ENCODE measurements at places on chromosomes 2 and 18.

DNA sequence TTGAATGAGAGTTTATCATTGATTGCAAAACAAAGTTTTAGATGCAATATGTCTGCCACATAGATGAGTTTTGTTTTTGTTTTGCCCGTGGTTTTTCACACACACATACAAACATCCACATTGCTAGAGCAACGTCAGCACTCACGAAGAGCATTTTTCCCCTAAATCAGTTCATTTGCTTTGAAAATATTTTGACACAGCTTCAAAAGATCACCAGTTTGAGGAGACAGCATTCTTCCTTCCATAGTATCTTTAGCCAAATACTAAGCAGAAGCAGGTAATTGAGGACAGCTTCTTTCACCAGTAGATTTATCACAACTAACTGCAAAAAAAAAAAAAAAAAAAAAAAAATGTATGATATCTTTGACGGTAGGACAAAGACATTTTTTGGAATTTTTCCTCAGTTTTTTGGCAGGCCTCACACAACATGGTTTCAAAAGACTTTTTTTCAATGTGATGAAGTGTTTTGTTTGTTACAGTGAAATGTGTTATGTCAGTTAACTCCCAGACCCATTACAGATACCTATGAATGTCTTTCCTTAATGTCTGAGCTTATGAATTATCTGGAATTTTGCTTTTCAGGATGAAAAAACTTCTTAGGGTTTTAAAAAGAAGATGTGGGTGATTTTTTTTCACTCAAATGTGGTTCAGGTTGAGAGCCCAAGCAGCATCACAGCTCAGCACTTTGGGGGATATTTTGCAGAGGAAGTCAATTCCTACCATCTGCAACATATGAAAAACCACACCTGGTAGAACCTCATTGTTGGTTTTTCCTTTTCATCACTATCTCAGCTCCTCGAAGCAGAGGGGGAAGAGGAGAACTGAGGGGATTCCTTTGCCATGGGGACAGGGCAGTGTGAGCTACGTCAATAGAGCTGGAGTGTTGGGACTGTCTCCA is 31.6 kb downstream of the AOX1 start:
- no peak for DNase-seq

DNA sequence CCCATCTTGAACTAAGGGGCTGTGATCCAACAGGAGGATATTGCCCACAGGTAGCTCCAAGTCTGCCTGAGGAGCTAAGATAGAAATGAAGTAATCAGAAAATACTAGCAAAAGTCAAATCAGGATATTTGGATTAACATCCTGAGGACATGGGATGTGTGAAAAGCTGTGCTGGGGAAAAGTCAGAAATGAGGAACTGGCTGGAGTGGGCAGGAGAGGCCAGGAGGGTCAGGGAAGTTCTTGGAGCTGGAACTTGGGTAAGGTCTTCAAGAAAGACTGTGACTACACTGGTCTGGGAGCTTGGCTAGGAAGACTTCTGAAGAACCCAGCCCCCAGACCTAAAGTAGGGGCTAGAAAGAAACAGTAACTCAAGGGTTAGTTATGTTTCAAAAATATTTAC is 250.9 kb downstream of the PRKCE start:
- DNase-seq, result no peak

GRCh38 chr18:57980573-57981307 is 63.3 kb upstream of the NEDD4L start:
- no peak for DNase-seq

DNA sequence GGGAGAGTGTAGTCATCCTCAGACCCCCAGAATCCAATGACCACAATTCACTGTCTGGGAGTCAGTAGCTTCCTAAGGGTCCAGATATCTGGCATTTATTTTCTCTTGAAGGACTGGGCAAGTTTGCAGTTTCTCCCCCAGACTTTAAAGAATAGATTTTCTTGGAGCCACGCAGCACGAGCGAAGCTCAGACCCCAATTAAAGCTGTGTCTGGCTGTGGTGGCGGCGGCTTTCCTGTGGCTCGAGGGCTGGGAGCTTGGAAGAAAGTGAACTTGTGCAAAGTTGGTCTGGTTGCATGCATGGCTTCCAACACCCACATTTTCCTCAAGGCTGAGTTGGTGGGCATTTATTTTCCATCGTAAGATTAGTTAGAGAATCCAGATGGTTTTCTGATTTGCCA is 105.0 kb downstream of the ACKR3 start:
- DNase-seq, result no peak

DNA sequence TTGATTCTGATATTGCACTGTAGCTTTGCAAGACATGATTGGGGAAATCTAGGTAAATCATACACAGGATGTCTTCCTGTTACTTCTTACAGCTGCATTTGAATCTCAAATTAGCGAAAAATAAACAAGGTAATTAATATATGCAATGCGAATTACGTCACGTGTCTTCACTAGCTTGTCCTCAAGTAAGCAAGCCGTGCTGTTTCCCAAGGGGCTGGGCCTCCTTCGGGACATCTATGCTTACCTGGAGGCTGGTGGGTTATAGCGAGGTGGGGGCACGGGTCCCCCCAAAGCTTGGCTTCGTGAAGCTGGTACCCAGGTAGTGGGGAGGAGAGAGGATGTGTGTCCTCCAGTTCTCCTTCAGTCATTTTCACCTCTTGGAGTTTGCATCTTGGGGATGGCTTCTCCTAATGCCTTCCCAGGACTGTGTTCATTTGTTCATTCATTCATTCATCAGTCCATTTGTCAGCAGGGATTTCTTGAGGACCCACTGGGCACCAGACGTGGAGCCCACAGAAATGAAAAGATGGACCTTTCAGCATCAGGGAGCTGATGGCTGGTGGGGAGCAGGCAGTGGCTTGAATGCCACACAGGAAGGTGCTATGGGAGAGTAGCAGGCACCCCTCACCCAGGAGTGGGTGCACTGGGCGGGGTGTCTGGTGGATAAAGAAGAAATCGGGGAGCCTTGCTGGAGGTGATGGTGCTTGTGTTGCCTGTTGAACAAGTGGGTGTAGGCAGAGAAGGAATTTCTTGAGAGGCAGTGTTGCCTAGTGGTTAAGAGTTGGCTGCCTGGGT is 155.1 kb downstream of the GLI2 start:
- no peak for DNase-seq

- no peak for DNase-seq
Measured at GRCh38 chr2:239970004-239970623, 55.0 kb downstream of the NDUFA10 start.

DNA sequence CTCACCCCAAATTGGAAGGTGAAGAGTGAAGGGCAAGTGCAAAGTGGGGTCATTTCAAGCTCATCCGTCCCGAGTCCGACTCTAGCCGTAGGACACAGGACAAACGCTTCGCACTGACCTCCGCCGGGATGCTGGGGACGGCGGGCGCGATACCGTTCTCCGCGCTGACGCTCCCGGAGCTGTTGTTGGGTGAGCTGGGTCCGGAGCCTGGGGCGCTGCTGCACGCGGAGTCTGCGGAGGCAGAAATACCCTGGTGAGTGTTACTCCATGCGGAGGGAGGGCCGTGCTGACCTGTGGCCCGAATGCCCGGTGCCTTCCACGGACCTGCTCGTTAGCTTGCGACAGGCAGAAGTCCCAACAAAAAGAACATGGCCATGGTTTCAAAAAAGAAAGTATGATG is 261.3 kb downstream of the HDAC4 start:
- peak; percentile 20 for DNase-seq

GRCh38 chr2:1488181-1488671 is 75.0 kb downstream of the TPO start:
- DNase-seq, result no peak

DNA sequence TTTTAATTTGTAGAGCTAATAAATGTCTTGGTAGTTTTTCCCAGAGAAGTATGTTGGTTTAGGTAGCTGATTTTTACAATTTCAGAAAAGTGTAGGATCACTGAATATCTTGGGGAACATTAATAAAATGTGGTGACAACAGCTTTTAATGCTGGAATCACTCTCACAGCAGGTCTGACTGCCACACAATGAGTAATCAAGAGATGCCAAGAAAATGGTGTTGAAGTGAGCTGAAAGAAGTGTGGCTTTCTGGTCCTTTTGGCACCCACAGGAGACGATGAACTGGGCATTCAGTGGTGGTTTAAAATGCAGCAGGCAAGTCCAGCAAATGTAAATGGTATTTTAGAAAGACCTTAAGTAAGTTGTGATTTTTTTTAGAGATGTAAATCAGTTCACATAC is 175.8 kb downstream of the CBLN2 start:
- DNase-seq, result no peak

DNA sequence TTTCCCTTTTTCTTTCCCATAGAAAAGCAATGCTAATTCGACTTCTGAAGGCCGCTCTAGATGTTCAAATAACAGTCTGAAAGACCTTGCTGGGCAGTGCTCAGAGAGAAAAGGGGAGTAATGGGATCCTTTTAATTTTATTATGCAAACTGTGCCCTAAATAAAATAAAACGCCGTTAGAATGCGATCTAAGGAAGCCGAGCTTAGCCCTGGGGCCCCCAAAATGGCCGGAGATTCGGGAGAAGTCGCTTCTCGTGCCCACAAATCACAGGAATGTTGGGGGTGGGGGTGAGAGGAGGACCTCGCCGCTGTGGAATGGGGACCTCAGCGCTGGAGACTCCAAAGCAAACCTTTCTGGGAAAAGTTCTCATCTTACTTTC is 8.4 kb upstream of the POU3F3 start:
- DNase-seq, result no peak

- DNase-seq, result no peak
Measured at GRCh38 chr2:41521211-41521610, 526.6 kb upstream of the PKDCC start.
